ENCODE measurements at places on chromosomes 4 and X.

DNA sequence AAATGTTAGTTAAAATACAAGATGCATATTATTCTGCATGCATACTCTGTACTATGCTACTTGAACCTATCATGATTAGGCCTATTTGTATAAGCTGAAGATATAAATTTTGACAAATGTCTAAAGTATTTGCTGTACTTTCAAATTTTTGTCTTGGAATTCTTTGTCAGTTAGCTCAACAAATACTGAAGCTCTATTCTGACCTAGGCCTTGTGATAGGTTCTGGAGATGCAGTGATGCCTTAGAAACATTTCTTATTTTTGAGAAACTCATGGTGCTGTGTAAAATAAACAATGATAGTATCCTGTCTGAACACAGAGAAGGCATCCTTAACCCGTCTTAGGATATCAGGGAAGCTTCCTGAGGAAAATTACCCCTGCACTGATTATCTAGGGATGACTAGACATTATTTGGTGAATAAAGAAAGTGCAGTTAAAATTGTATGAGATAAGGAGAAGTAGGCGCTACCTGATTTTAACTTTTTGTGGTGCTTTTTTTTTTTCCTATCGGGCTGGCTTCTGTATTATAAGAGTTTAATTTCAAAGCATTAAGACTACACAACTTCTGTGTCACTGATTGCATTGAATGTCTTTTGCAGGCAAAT is 43.4 kb downstream of the MOB1B start:
- no peak for DNase-seq

- no peak for DNase-seq
These were observed 227.1 kb upstream of the FTHL17 start for GRCh38 chrX:31298916-31299315.

- no peak for DNase-seq
These were observed 8.0 kb downstream of the TBC1D14 start for GRCh38 chr4:6917461-6918271.

DNA sequence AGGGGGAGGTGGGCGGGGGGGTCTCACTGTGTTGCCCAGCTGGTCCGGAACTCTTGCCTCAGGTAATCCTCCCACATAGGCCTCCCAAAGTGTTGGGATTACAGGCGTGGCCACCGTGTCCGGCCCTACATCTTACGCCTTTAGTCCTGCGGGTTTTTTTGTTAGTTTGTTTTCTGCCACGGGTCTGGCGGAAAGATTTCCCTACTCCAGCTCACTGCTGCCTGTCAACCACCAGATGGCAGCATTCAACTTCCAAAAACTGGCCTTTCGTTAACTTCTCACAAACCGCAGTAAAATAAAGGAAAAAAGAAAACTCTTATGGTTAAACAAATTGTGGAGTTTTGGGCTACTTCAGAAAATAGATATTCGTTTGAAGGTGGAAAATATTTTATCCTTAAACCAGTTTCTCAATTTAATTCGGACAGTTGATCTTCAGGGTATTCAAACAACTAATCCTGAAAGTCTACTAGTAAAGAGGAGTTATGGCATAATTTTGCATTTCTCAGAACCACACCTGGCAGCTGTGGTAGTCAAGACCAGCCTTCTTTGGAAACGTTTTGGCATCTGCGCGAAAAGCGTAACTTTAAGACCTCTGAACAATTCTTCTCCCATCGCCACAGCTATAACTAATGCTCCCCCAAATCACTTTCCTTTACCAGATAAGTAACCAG is 41.1 kb downstream of the LUZP4 start:
- DNase-seq, result peak; percentile 43

GRCh38 chr4:2126309-2127043 is 67.3 kb downstream of the NAT8L start:
- DNase-seq, result no peak
